ENCODE measurements at places on chromosomes 12 and 14.

GRCh38 chr12:58728397-58728796 is 191.9 kb downstream of the LRIG3 start:
- no peak for DNase-seq

- no peak for DNase-seq
Measured at GRCh38 chr12:26783131-26783526, 49.9 kb downstream of the ITPR2 start.

GRCh38 chr12:1795221-1795784 is 25.1 kb upstream of the LRTM2 start:
- DNase-seq, result no peak

- no peak for DNase-seq
Measured at GRCh38 chr14:100088226-100088625, 23.0 kb downstream of the EVL start.

- no peak for DNase-seq
Measured at GRCh38 chr12:130953771-130954543, at the start of gene ADGRD1. ADGRD1 (plus strand) TSS chr12:130953907; CDS start chr12:130954466, 559 bp downstream.

DNA sequence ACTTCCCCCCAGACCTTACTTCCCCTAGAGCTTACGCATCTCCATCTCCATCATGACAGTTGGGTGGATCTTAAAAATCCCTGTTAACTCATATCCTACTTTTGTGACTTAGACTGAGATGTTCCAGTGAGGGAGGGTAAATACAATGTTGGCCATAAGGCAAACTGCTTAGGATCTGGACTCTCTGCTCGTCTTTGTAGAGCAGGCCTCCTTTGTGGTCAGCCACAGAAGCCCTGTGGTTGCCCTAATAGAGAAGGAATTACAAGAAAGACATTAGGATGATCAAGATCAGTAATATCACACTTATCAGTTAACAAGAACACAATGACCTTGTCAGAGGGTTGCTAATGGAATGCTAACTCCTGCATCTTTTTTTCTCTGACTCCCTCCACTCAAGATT is 52.0 kb downstream of the TMEM132C start:
- DNase-seq, result no peak

DNA sequence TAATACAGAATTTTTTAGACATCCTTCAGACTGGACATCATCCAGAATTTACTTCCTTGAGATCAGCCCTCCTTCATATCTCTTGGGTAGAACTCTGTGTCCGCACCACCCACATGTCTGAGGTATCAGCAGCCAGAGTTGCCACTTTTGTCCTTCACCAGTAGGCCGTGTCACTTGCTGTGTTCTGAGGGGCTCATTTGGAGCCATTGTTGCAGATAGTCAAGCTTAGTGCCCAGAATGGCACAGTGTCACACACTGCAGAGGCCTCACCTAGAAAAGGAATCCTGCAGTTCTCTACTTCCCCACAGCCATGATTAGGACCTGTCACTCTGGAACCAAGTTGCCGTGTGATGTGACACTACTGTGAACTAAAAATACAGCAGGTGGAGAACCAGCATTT is 36.9 kb upstream of the KCNK13 start:
- no peak for DNase-seq

- peak; percentile 13 for DNase-seq
Measured at GRCh38 chr12:48334808-48335207, 15.9 kb downstream of the ZNF641 start.

GRCh38 chr12:115259968-115260747 is 576.2 kb upstream of the TBX3 start:
- DNase-seq, result no peak

GRCh38 chr12:113612793-113613192 is 141.1 kb upstream of the LHX5 start:
- DNase-seq, result no peak
